ENCODE measurements at places on chromosomes 5 and 9.

GRCh38 chr9:93071464-93071863, 13.0 kb downstream of the SUSD3 start:
- no peak for DNase-seq

GRCh38 chr5:86986837-86987236, 280.8 kb upstream of the RASA1 start:
- DNase-seq, result no peak

DNA sequence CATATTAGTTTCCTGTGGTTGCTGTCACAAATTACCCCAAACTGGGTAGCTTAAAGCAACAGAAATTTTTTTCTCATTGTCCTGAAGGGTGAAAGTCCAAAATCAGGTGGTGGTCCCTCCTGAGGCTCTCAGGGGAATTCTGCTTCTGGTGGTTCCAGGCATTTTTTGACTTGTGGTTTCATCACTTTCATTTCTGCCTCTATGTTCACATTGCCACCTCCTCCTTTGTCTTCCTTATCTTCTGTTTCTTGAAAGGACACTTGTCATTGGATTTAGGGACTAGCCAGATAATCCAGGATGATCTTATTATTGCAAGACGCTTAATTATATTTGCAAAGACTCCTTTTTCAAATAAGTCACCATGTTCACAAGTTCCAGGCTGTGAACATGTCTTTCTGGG, 43.2 kb downstream of the KCNMB1 start:
- DNase-seq, result no peak

DNA sequence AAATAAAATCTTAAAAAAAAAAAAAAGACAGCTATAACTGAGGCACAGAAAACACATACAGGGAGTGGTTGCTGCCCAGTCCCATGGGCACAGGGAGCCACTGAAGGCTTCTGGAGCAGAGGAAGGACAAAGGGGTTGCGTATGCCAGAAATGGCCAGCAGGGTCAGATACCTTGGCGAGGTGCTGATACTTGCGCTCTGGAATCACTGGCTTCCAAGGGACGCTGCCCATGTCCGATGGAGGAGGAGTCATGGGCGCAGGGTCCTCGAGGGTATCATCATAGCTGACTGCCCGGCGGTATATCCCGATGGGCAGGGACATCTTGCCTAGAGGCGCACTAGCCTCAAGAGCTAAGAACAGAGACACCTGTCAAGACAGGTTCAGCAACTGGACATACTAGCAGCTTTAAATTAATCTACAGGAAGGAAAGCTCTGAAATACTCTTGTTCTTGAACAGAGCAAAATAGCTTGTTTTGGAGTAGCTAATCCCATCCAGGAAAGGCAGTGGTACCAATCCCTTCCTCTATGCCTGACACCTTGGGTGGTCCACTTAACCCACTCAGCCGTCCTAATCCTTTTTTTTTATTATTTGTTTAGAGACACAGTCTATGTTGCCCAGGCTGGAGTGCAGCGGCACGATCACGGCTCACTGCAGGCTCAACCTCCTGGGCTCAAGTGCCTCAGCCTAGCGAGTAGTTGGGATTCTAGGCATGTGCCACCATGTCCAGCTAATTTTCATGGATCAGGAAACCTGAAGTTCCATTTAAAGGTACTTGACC, 6.0 kb downstream of the KIAA1191 start:
- no peak for DNase-seq

DNA sequence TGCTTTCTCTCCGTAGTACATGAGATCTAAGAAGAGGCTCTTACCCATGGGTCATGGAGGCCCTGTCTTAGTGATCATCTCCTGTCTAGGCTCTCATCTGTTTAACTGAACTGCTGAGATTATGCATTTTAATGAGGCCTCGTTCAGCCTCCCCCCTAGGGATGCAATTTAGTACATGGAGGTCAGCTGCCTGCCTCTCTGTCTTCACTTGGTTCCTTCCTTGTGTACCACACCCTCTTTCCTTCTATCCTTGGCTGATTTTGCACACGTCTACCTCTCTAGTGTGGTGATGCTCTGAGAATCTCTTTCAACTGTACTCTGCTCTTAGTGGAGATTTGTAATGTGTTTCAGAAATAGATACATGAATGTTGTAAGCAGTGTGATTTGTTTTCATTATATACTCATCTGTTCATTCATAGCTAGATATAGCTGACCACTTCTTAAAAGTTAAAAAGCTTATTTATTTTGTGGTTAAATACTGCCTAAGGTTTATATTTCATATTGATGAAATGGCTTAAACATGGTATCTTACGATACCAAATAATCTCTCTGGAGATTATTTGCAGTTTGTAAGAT, 3.5 kb upstream of the ACTBL2 start:
- DNase-seq, result no peak

- no peak for DNase-seq
Measured at GRCh38 chr5:121982893-121983285, 21.1 kb downstream of the SRFBP1 start.

DNA sequence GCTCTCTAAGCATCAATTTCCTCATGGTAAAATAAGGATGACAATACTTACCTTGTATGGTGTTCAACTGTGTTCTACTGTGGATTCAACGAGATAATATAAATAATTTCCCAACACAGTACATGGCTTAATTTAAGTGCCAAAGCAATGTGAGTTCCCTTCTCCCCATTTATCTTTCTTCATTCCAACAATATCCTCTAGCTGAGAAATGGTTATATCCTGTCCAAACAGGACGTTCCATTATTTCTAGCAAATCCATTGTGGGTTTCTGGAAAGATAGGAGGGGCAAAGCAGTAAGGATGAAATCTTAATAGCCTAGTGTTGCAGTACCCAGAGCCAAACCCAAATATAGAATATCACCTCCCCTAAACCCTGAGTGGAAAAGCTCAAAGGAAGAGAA, 22.0 kb downstream of the ABCA1 start:
- DNase-seq, result no peak

DNA sequence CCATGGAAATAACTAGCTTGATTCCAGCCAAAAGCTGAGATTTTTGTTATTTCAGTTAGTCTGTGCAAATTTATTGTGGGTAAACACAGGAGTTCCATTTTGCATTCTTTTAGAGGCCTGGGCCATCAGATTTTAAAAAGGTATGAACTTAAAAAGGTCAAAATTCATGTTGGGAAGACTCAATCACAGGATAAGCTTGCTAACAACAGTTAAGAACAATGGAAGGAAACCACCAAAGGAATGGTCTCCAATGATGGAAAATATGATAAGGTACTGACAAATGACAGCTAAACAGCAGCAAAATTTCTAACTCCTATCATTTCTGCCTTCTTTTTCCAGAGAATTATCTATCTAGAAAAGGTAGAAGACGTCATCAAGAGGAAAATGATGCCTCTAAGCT, 16.0 kb downstream of the ABITRAM start:
- DNase-seq, result no peak

Data from fibroblast of skin of scalp (primary cell).